Panc1 (cell line): ENCODE measurements at places on chromosomes 12 and 14. TPM values are rescaled to one million over a fixed set of nuclear protein-coding genes. Genes with fewer than 3 reads are reported as not detected.

GRCh38 chr14:96991226-96991625, 194.0 kb downstream of the VRK1 start:
- no peak for DNase-seq

DNA sequence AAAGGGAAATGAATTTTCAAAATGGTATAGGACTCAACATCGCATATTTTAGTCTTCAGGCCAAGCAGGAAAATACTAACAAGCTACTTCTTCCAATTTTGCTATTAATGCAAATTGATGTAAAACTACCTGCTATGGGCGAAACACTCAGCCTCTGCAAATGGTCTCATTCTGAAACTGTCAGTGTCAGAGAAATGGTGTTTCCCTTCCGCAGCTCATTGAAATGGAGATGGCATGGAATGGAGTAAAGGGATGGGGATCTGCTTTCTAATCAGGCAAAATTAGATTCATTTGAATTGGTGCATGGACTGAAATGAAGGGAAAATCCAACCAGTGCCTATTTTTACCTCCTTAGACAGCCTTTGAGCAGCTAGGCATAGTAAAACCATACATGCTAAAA, 80.4 kb upstream of the EEA1 start:
- DNase-seq: no peak

HOXC6 gene
- total RNA-seq: 52.2 TPM

GPR65 gene
- not detected for total RNA-seq

CYP27B1 gene
- total RNA-seq: 4.0 TPM

GRCh38 chr12:105915997-105916759, 222.6 kb downstream of the NUAK1 start:
- no peak for DNase-seq

DNA sequence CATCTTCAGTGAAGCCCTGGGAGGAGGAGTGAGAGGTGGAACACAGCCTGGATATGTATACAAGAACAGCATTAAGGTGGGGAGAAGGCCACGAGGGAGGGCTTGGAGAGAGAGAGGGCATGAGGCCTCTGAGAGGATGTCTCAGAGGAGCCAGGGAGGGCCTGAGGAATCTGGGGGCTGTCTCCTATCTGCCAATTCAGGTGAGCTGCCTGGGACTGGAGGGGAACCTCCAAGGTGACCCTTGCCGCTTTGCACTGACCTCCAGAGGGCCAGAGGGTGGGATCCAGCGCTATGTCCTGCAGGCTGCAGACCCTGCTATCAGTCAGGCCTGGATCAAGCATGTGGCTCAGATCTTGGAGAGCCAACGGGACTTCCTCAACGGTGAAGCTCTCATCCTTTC, 4.4 kb downstream of the ARHGEF25 start:
- DNase-seq: no peak

GRCh38 chr14:101520621-101521472, 40.4 kb upstream of the DIO3 start:
- DNase-seq: no peak

DNA sequence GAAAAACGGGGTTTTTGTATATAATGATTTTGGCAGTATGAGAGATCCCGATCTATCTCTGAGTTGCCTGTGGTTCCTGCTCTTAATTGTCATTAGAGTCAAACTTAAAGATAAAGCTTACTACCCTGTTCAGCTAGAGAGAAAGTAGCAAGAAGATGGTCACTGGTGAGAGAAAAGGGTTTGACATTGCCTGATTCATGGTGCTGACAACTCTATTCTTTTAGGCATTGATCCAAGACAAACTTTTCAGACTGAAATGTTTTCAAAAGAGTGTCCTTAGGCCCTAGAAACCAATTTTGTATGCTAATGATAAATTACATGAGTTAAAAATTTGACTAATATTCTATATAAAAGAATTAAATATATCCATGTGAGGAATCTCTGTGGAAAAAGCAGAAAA, 35.1 kb downstream of the PELI2 start:
- no peak for DNase-seq

HVCN1 gene
- total RNA-seq: 0.87 TPM

ACOT6 gene
- not detected for total RNA-seq

NGB gene
- total RNA-seq: not detected

GRCh38 chr14:26113911-26114640, 483.8 kb downstream of the NOVA1 start:
- DNase-seq: no peak

DNA sequence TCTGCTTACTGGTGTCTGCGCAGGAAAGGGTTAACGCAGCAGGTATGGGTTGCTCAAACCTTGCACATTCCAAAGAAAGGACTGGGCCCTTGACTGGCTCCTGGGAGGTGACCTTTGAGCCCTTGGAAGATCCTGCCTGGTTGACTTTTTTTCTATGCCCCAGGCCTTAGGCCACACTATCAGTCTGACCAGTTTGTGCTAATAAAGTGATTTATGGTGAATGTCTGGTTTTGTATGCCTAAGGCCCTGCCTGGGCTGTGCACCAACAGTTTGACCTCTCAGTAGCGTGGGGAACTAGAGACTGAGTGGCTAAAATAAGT, 61.4 kb upstream of the SCN8A start:
- DNase-seq: no peak
